H7 (cell line): ENCODE measurements at places on chromosomes 2 and 18.

GRCh38 chr2:231597014-231597611 is 4.4 kb downstream of the TEX44 start:
- peak; percentile 30 for DNase-seq

GRCh38 chr2:239029958-239030357 is 182.1 kb downstream of the TWIST2 start:
- DNase-seq, result no peak

- DNase-seq, result no peak
Measured at GRCh38 chr18:12656605-12656937, 1.3 kb downstream of the SPIRE1 start.

DNA sequence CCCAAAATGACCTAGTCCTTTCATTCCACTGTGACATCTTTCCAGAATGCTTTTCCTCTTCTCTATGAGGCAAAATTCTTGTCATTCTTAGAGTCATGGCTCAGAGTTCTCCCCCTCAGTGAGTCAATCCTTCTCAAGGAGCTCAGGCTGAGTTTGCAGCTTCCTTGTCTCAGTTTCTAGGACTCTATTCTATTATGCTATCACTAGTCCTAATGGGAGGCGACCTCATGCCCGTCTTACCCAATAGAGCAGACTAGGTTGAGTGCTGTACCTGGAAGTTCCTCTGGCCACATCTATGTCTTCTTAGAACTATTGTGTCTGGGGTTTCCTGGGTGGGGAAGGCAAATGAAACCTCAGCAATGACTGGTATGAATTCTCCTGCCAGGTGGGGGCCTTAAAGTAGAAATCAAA is 51.5 kb downstream of the HAUS1 start:
- DNase-seq, result no peak

DNA sequence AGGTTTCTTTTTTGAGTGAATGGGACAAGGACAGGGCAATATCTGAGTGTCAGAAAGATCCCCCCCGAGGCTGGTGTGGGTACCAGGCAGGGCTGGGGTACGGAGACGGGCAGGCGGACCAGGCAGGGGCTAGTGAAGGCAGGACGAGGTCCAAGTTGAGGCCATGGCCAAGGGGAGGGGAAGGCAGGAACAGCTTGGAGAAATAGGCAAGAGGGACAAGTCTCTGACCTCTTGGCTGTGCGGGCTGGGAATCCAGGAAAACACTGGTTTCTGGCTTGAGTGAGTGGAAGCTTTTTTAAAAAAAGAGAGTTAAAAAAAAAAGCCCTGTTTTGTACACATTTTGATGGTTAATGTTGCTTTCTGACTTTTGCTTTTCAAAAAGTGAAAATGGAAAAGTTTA is 30.3 kb downstream of the ASAP2 start:
- DNase-seq, result no peak

DNA sequence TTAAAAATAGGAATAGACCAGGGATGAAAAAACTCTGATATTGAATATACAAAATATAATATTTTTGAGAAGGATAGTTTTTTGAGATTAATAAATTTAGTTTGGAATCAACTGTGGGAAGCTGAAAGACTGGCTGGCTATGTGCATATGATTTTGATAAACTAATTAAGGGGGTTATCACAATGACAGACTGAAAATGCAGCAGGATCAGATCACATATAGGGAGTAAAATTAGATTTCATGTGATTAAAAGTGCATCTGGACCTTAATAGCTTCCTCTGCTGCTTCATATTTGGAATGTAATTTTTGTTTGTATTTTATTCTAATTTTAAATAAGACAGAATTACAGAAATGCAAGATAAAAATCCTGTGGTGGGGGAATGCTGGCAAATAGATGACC is 111.7 kb downstream of the CCDC102B start:
- no peak for DNase-seq

- no peak for DNase-seq
Measured at GRCh38 chr2:96842600-96842999, 1.2 kb downstream of the ANKRD23 start.

GRCh38 chr2:28164280-28164801 is 228.3 kb upstream of the FOSL2 start:
- no peak for DNase-seq

DNA sequence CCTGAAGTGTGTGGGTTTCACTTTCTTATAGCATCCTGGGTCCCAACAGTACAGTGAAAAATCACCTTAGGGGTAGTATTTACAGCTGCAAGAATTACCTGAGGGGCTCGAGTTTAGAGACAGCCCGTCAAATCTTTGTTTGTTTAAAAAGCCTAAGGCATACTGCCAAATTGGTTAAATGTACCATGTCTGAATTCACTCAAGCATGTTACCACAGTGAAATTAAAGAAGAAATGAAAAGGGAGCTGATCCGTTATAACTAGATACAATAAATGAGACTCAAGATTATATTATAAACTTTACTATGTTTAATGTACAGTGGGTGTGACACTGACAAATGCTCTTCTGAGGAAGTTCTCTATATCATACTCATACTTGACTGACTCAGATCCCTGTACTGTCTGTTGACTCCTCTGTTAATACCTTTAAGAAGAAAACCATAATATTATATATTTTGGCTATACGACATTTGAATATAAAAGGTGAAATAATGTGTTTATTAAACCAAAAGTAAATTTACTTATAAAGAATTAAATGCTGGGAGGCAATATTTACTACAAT is 107.3 kb downstream of the TMEFF2 start:
- no peak for DNase-seq

GRCh38 chr2:160970052-160970965 is 189.9 kb upstream of the TANK start:
- DNase-seq, result peak; percentile 60

DNA sequence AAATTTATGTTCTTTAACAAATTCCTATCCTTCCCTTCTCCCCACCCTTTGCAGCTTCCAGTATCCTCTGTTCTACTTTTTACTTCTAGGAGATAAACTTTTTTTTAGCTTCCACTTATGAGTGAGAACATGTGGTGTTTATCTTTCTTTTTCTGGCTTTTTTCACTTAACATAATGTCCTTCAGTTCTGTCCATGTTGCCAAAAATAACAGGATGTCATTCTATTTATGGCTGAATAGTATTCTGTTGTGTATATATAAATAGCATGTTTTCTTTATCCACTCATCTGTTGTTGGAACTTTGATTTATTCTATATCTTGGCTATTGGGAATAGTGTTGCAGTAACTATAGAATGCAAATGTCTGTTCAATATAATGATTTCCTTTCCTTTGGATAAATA is 1191.2 kb downstream of the CNTNAP5 start:
- DNase-seq, result no peak

DNA sequence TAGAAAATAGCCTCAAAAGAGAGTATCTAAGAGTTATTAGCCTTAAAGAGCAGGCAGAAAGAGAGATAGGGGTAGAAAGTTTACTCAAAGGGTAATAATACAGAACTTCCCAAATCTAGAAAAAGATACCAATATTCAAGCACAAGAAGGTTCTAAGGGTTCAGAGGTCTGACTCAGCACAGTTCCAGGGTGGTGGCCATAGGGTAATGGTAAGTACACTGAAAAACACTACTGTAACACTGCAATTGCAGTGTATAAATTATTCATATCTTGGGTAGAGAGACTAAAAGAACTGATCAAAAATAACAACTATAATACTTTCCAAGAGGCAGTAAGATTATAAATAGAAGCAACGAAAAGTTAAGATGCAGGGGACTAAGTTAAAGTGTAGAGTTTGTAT is 115.2 kb downstream of the ROCK1 start:
- no peak for DNase-seq

- no peak for DNase-seq
Measured at GRCh38 chr2:116491292-116491691, 1323.2 kb upstream of the DDX18 start.

DNA sequence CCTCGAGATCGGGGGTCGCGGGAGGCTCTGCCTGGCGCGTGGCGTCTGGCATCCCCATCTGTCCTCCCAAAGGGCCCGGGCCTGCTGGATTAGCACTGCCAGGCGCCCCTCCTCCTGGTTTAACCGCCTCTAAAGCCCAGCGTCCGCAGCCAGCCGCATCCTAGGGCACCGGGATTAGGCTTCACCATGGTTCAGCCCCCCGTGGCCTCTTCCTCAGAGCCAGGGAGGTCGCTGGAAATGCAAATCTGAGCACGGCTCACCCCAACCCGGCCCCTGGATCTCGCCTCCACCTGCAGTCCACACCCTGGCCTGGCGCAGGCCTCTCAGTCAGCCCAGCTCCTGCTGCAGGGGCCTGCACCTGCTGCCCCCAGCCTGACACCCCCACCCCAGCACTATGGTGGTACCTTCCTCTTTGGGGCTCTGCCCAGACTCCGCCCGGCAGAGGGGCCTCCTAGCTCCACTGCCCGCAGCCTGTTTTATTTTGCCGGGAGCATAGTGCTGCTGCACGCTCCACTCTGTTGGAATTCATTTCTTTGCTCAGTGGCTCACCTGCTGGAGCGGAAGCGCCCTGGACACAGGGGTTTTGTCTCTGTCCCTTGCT is 13.2 kb downstream of the PRELID3A start:
- peak; percentile 92 for DNase-seq
